ENCODE measurements at places on chromosomes 4 and X.

DNA sequence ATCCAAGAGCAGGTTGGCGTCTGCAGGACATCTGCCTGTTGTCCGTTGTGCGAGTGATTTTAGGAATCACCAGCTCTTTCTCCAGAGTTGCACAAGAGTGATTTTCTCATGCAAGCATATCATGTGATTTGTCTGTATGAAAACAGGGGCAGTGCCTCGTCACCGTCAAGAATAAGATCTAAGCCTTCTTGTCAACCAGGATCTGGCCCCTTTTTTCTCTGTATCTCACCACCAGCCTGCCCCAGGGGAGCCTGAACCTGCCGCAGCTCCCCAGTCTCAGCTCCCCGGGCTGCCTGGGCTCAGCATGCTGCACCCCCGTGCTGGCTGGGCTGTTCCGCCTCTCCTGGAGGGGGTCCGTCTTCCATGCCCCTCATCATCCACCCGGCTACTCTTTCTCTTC, 90.5 kb downstream of the STOX2 start:
- DNase-seq = no peak

- DNase-seq = no peak
Measured at GRCh38 chr4:105970371-105970770, 75.1 kb downstream of the NPNT start.

DNA sequence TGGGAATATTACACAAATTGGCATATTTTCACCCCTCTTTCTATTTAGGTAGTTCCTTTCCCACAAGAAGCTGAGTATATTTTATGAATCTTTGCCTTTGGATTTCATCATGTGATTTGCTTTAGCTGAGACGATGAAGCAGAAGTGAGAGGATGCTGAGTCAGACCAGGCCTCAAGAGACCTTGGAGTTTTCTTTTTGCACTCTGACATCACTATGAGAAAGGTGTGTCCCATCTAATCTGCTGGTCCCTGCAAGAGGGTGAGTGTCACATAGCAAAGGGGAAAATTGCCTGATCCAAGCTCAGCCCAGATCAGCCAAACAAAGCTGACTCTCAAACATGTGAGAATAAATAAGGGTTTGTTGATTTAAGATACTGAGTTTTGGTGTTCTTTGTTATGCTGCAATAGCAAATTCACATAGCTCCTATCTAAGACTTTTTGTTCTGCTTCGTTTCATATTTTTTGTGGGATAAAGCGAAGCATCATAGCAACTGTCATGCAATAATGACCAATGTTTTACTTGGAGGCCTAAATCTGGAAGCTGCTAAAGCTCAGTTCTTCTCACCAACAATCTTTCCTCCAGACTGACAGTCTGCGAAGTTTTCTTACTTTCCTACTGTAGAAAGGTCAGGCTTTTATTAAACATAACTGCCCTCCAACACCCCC, 176.9 kb downstream of the PDHA2 start:
- DNase-seq = no peak

GRCh38 chr4:106270736-106271135, 45.3 kb downstream of the TBCK start:
- DNase-seq = no peak

GRCh38 chr4:150209140-150209829, 131.0 kb downstream of the DCLK2 start:
- no peak for DNase-seq

- DNase-seq = no peak
Measured at GRCh38 chrX:17744896-17745523, 7.7 kb downstream of the SCML1 start.

DNA sequence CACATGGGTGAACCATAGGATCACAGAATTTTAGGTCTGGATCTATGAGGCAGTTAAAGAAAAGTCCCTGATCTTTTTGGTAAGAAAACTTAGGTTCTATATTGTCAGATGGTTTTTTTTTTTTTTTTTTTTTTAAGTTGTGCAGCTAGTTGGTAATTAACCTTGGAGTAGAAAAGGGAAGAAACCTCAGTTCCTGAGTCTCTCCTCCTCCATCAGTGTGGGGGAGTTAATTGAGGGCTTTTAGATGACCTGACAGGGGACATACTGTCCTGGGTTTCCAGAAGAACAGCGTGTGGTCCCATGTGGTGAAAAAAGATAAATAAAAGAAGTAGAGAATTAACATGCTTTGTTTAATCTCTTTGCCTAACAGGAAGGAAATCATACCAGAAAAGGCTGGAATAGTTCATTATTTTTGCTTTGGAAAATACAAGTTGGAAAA, 123.7 kb downstream of the ARHGAP10 start:
- no peak for DNase-seq

DNA sequence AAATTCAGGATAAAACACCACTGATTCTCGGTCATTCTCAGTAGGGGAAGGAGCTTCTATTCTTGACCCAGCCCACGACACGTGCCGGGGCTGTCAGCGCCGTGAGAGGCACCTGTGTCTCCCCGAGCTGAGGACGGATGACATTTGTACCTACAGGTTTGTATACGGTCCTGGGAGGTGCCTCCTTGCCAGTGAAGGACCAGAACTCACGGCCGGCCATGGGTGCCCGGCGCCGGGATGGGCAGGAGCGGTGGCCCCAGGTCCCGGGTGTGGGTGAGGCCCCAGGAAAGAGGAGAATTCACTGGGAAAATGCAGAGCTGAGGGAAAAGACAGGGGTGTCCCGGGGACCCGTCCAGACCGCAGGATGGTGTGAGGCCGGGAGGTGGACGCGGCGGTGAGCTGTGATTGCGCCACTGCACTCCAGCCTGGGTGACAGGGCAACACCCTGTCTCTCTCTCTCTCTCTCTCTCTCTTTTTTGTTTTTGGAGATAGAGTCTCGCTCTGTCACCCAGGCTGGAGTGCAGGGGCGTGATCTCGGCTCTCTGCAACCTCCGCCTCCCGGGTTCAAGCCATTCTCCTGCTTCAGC, 48.9 kb upstream of the PPP2R3B start:
- no peak for DNase-seq

- DNase-seq = no peak
Measured at GRCh38 chr4:85658766-85659439, 184.0 kb downstream of the ARHGAP24 start.

GRCh38 chr4:78660559-78660958, 109.0 kb downstream of the ANXA3 start:
- DNase-seq = no peak

DNA sequence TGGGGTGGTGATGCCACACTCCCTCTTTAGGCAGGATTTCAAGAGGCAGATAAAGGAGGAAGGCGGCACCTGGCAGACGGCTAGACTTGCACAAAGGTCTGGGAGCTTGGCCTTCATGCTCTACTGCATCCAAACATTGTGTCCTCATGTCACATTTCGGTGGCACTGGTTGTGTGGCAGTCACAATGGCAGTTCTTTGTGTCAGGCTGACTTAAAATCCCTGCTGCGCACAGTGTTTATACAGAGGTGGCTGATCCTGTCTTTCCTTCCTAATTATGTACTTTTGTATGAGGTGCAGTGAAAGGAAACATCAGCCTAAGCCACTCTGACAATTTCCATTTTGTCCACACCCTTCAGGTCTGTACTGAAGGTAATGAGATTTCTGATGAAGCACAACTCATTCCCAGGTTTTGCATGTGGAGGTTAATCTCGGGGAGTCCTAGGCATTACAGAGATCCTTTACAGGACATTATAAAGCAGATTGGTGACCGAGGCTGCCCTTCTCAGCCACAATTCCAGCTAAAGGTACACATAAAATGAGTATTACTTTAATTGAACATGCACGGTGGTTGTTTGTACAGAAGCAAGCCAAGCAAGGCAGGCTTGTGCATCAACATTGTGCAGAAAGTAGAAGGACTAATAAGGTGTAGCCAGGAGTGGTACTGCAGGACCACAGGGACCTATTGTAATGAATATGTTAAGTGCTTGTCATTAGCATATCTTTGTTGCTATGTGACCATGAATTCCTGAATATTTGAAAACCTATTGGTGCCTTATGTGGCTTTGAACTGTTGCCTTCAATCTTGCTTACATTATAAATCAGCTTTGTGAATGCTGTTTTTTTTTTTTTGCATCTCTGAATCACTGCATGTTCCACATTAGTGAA, 147.6 kb downstream of the STK32B start:
- DNase-seq = no peak

DNA sequence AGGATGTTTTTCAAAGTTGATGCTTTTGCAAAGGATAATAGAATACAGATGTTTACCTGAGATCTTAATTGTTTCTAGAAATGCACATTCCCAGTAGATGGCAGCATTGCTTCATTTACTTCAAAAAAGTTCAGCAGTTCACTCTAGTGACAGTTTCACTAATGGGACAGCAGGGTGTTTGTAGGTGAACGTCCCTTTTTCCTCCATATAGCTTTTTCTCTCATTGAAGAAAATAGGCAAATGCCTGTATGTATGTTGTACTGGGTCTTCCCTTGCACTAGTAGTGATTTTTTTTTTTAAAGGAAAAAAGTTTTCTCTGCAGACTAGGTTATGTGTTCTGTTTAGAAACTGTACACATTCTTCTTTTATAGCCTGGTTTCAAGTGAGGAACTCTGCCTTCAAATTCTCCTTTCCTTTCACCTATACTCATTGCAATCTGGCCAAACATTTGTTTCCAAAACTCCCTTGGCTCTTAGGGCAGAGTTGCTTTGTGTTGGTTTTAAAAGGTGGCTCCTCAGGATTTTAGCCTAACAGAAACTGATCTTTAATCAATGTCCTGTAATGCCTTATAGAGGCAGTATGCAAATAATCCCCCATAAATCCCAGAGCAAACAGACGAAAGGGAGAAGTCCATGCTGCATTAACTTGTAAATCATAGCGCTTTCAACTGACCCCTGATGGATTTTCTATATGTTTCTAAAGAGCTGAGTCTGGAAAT, 86.3 kb downstream of the EGF start:
- DNase-seq = no peak

DNA sequence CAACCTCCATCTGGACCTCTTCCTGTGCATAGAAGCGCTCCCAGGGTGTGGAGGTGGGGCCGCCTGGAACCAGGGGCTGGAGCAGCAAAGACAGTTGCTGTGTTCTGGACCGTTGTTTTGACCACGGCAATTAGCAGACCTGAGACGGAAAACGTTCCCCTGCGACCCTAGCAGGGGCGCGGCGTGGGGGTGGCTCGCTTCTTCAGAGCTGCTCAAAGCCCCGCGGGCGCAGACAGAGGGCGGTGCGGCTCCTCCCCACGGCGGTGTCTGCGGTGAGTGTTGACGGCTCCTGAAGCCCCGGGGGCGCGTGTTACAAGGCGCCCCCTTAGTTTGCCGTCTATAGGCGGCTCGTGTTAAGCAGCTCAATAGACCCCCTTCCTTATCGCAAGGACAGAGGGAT, 79.2 kb downstream of the TRIML1 start:
- DNase-seq = no peak

- DNase-seq = no peak
Measured at GRCh38 chr4:24093446-24093845, 203.6 kb upstream of the PPARGC1A start.

- no peak for DNase-seq
Measured at GRCh38 chr4:120327276-120327675, 260.6 kb upstream of the MAD2L1 start.

Data from stimulated activated CD8-positive, alpha-beta memory T cell treated with anti-CD3 and anti-CD28 coated beads, Interleukin-15, amount 100 ng/mL, for 1 hour (primary cell).